NB4 (cell line): ENCODE measurements at places on chromosomes 2 and 18.

GRCh38 chr2:62856228-62857040, 150.9 kb downstream of the EHBP1 start:
- DNase-seq, result no peak

DNA sequence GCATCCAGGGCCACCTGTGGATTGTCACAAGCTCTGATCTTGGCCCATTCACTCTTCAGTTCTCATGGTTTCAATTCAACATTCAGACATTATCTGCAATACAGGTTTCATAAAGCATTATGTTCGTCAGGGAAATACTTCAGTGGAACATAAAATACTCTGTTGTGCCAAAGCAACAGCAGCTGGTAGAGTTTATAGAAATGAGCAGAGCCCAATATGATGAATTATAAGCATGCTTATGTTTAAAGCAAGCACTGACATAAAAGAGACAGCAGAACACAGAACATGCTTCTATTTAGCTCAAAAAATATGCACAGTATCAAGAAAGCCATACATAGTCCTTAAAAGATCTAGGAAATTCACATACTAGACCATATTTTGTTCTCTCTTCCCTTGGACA, 71.3 kb downstream of the PDK1 start:
- DNase-seq, result no peak

DNA sequence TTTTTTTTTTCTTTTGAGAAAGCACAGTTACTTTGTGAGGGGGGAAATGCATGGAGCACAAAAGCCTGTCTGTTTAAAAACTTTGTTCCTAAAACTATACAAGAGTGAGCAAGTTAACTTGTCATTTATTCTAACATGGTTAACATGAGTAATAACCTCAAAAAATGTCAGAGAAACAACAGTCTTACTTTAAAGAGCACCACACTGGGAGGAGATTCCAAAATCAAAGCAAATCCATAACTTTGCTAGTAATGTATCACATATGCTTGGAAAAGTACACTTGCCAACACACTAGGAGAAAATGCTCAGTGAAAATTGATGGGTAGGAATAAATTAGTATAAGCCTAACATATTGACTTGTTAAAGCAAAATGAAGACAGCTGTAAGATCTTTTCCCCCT, 157.1 kb downstream of the PRPF40A start:
- no peak for DNase-seq

GRCh38 chr2:60948926-60949579, 67.7 kb downstream of the REL start:
- DNase-seq, result no peak

DNA sequence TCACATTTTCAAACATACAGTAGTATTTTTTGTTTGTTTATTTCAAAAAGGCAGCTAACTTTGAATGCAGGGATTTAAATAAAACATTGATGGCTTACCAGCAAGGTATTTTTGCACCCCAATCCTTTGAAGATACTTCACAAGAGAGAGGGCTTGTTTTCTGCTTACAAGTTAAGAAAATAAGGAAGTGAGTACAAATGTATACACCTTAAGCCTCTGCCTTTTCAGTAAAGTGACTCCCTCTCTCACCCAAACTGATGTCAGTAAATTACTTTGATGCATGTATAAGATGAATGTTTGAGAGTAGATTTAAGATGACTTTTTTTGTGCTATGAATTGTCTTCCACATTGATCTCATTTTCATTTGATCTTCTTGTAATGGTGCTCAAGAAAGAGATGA, 820.0 kb downstream of the CPS1 start:
- no peak for DNase-seq

- no peak for DNase-seq
Observed at GRCh38 chr2:123040506-123040905, 984.6 kb upstream of the CNTNAP5 start.
